Bronchial epithelial cell (primary cell): ENCODE measurements at places on chromosomes 7 and 10.

DNA sequence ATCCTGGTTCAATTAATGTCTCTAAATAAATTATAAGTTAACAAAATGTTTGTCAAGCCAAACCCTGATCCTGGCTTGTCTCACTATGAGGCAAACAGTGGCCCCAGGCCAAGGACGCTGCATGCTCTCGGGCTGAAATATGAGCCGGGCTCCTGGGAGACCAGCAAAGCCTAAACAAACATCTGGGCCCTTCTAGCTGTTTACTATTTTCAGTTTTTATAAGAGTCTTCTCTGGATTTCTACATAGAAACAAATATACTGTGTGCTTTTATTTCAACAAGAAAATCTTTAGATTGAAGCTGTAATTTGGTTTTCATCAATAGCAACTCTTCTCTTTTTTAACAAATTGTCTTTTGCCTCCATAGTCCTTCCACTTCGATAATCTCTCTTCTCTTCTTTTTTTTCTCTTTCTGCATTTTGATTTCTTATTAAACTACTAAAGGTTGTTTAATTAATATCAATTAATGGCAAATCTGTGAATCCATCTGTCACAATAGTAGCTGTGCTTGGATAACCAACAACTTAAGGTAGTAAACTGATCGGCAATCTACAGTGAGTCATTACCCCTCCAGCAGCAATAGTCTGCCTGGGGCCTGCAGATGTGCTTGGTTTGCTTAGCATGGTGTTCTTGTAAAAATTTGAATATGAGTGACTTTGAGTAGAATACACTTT is 83.3 kb upstream of the DNAJC1 start:
- peak; percentile 67 for DNase-seq

DNA sequence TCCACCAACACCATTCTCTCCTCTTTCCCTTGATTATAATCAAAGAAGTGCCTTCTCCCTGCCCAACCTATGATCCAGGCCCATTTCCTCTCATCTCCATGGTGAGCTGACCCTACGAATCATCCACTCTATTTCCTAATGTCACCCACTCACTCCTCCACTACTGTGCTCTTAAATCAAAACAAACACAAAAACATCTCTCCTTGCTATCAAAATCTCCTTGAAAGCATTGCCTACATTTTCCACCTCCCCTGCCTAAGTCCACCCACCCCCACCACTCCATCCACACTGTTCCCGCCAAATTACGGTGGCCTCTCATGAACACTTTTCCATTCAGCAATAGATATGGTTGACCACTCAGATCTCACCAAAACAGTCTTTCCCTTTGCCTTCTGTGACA is 5.3 kb downstream of the DYDC1 start:
- peak; percentile 31 for DNase-seq

GRCh38 chr10:79392506-79393176 is 45.4 kb downstream of the PPIF start:
- DNase-seq: no peak

- DNase-seq: no peak
Observed at GRCh38 chr10:62587011-62587410, 212.8 kb downstream of the ZNF365 start.

DNA sequence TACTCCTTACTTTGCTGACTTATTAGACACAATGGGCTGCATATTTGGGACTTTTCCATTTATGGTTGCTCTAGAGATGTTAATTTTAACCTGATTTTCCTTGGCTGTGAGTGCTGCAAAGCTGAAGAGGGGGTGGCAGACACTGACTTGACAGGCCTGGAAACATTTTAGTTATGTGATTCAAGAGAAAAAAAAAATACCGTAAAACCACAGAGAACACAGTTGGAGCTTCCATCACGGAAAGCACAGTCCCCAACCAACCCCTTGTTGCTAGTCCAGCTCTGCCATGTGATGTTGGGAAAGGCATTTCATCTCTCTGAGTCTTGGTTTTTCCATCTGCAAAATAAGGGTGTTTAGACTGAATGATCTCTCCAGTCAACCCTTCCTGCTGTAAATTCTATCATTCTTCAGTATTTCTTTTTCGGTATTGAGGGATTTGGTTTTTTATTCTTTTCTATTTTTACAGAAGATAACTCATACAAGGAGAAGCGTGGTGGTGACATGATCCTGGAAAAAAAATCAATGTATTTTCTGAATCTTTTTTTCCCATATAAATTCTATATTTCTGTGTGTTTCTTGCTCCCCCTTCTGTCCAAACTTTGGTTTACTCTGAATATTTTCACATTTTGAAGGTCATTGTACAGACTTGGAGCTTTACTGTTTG is 246.1 kb downstream of the REEP3 start:
- peak; percentile 18 for DNase-seq

DNA sequence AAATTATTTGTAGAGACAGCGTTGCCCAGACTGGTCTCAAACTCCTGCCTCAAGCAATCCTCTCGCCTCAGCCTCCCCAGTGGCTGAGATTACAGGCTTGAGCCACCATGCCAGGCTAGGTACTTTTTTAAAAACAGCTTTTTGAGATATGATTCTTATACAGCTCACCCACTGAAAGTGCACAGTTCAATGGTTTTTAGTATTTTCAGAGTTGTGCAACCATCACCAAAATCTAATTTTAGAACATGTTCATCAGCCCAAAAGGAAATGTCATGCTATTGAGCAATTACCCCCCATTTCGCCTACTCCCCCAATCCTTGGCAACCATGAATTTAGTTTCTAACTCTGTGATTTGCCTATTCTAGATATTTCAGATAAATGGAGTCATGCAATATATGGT is 73.7 kb downstream of the EVX1 start:
- DNase-seq: no peak

DNA sequence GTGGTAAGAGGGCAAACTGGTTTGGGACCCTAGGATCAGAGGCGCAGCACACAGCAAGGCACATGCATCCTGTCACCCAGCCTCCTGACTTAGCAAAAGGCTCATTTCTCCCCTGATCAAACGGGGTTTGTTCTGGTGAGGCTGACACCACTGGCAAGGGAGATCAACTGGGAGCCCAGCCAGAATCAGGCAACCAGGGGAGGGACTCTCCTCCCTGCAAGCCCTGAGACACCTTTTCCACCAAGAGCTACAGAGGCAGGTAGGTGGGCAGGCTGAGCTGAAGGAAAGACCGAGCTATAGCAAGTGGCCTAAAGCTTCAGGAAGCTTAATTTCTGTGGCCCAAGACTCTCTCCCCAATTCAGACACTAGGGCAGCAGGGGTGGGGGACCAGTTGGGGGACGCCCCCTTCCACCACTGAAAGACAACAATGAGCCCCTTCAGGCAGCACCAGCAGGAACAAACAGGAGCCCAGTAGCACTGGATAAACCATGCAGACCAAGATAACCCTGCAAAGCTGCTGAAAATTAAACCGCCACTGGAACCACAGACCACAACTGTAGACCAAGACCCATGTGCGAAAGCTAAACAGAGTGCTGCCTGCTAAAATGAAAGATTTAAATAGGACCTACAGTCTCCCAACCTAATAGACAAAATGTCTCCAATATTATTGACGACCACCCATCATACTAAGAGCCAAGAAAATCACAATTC is 27.1 kb upstream of the SAR1A start:
- no peak for DNase-seq

GRCh38 chr10:6384847-6385246 is 182.1 kb downstream of the PFKFB3 start:
- no peak for DNase-seq

DNA sequence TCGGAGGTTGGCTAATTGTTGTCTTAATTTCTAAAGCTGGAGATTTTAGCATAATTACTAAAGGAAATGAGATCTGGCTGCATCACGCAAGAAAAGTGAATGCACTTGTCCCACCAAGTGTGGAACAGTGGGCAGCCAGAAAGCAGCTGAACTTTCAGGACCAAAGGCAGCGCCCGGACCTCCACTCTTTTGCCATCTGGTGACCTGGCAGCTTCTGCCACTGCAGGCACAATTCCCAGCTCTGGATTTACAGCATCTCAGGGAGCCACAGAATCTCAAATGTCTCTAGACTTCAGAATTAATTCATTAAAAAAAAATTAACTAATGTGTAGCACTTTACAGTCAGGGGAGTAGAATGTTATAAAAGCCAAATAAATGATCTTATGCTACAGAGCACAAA is 14.7 kb upstream of the OGDHL start:
- DNase-seq: no peak

- peak; percentile 58 for DNase-seq
Observed at GRCh38 chr10:111593578-111593977, 516.7 kb downstream of the ADRA2A start.

DNA sequence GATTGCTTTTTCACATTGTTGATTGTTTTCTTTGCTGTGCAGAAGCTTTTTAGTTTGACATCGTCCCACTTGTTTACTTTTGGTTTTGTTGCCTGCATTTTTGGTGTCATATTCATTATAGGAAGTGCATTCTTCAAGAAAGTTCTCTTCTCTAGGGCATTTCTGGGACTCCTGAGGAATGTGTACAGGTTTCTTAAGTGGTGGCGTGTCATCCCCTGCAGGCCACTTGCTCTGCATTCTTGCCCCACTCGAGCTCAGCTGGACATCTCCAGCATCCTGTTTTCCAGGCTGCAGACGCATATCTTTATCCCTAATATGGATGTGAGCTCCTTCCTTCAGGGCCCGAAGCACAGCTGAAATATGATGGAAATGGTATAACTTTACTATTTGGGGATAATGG is 255.6 kb upstream of the HABP2 start:
- no peak for DNase-seq

- no peak for DNase-seq
Observed at GRCh38 chr7:22677680-22678079, 49.3 kb upstream of the IL6 start.

- no peak for DNase-seq
Observed at GRCh38 chr10:92419740-92420545, 129.0 kb downstream of the MARCHF5 start.

DNA sequence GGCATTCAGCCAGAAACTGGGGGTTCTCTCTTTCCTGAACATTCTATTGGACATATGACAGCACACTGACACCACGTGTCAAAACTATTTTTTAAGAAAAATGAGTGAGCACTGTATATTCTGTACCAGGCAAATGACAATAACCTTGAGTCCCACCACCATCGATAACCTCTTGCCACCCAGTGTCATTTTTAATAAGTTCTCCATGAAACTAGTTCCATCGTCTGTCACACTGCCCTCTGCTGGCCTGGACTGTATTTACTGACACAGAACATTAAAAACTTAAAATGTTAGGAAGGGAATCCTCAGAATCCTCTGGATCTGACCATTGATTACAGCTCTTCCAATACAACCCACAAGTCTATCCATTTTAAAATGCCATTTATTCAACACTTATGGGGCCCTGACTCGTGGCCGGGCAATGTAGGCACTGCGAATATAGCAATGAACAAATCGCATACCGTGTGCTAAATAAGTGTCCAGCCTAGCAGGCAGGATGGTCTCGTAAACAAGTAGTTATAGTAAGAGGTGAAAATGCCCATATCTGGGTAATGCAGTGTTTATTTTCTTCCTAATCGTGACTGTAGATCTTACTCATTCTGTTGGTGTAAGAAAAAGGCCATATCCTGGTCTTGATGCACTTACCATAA is 35.9 kb upstream of the CACNB2 start:
- DNase-seq: peak; percentile 29

GRCh38 chr10:79072994-79073645 is 4.4 kb downstream of the ZMIZ1 start:
- DNase-seq: no peak

DNA sequence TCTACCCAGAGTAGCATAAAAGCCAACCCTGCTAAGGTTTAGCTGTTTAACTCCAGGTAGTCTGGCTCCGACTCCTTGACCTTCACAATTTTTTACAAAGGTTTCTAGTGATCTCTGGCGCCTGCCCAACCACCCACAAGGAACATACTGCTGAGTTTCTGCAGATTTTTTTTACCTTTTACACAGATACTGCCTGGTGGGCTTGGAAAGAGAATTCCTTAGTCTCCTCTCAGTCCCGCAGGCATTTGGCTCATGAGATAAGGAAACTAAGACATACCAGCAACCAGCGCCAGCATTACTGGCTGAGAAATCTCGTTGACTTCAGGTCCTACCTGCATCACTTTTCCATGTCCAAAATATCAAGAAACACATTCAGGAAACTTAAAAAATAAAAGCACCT is 51.1 kb upstream of the LYZL1 start:
- DNase-seq: no peak

DNA sequence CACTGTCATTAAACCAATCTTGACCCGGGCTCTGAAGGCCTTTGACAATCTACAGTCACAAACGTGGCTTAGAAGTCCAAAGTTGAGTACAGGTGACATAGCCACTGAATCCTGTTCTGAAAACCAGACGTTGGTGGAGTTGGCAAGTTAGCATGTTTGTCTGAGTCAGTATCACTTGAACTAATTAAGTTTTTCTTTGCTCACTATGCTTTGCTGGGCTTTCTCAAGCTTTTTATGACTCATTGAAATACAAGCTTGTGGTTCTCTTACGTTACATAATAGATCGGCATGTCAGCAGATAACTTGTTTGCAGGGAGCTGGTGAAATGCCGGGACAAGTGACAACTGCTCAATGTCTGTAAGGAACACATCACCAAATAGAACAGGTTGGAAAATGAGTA is 53.8 kb downstream of the ARL5B start:
- peak; percentile 95 for DNase-seq

DNA sequence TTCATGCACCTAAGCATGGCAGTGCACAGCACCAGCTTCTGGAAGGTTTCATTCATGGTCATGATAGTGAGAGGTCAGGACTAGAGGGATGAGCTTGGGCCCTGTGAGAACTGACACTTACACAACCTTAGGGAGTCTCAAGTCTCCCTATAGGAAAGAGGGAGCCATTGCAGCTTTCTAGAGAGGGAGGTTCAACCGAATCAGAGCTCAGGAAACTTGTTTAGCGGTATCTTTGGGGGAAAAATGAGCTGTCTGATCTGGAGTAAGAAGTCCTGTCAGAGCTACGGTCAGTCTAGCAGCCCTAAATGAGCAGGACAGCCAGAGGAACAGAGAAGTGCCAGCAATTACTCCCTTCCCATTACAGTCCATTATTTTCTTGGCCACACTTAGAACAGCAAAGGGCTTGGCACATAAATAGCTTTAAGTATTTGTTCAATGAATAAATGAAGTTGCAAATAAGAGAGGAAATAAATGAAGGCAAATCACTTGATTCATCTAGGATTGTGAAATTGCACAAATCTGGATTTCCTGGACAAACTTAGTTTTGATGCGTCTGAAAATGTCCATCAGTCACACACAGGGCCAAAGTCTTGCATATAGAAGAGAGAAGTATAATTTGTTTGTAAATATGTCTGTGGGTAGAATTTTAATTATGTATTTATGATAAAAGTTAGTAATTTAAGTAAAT is 262.0 kb downstream of the GLI3 start:
- DNase-seq: no peak

GRCh38 chr10:45495438-45496152 is 121.6 kb downstream of the ALOX5 start:
- peak; percentile 22 for DNase-seq

- DNase-seq: no peak
Observed at GRCh38 chr10:17234431-17234945, 6.4 kb downstream of the VIM start.
